ENCODE measurements at places on chromosomes 13 and 19.

- no peak for DNase-seq
These were observed 21.2 kb upstream of the GTF3A start for GRCh38 chr13:27403203-27403678.

GRCh38 chr13:37910790-37911189, 41.2 kb upstream of the TRPC4 start:
- no peak for DNase-seq

- no peak for DNase-seq
These were observed 111.5 kb upstream of the HTR2A start for GRCh38 chr13:47008318-47008717.

DNA sequence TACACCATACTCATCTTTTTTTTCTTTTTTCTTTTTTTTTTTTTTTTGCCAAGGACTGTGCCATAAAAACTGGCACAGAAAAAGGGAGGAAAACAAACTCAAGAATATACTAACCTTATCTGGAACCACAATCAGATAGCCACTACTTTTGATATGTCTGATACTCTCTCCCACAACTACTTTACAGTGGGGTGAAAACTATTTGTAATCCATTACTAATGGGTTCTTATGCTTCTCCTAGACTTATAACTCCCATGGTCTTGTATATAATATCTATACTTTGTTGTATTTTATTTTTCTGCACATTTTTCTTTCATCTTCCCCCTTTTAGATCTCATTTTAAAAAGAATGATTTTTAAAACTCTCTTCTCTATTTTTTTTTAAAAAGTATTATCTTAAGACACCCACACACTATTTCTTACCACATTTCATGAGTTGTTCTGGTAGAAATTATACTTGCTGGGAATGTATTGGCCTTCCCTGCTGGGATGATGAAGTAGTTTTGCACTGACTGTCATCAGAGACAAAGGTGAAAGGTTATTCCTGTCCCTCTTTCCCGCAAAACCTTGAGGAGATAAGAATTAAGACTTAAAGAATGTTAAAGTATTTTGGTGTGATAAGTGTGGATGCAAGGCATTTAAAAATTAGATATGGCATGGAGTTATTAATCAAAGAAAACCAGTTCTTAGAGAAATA, 146.7 kb upstream of the KLF12 start:
- DNase-seq: no peak

DNA sequence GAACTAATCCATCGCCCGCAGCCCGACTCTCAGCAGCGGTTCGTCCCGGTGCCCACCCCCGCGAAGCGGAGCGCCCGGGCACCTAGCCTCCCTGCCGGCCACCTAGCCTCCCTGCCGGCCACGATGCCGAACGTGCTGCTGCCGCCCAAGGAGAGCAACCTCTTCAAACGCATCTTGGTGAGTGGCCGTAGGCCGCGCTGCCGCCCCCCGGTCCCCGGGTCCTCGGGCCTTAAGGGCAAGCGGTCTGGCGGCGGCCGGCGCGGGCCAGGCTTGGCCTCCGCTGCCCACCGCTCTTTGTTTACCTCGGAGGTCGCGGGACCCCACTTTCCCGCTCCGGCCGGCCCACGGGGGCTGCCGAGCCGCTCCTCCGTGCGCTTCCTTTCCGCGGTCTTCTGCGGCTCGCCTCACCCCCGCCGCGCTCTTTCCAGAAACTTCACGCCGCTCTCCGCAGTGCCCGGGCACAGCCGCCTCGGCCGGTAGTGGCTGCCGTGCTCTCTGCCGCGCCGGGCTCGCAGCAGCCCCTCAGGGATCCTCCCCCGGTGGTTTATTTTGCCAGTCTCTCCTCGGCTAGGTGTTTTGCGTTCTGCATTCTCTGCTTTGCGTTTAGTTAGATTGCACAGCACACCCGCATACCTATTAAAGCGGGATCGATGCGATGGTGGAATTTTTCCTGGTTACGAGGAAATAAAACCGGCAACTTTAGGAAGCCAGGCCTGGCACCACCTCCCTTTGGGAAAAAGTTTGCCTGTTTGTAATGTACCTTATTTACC, 524 bp downstream of the NAA16 start:
- DNase-seq: no peak

- no peak for DNase-seq
These were observed 12.9 kb upstream of the GARIN5A start for GRCh38 chr19:50489461-50490011.

GRCh38 chr13:112161521-112162301, 94.8 kb downstream of the SOX1 start:
- no peak for DNase-seq

DNA sequence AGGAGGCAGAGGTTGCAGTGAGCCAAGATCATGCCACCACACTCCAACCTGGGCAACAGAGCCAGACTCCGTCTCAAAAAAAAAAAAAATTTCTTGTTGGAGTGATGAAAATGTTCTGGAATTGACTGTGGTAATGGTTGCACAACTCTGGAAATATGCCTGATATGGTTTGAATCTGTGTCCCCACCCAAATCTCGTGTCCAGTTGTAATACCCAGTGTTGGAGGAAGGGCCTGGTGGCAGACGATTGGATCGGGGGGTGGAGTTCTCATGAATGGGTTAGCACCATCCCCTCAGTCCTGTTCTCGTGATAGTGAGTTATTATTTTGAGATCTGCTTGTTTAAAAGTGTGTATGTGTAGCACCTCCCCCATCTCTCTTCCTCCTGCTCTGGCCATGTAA, 41.1 kb upstream of the MAP3K10 start:
- no peak for DNase-seq

- DNase-seq: no peak
These were observed 476.8 kb downstream of the DIAPH3 start for GRCh38 chr13:59686798-59687394.

DNA sequence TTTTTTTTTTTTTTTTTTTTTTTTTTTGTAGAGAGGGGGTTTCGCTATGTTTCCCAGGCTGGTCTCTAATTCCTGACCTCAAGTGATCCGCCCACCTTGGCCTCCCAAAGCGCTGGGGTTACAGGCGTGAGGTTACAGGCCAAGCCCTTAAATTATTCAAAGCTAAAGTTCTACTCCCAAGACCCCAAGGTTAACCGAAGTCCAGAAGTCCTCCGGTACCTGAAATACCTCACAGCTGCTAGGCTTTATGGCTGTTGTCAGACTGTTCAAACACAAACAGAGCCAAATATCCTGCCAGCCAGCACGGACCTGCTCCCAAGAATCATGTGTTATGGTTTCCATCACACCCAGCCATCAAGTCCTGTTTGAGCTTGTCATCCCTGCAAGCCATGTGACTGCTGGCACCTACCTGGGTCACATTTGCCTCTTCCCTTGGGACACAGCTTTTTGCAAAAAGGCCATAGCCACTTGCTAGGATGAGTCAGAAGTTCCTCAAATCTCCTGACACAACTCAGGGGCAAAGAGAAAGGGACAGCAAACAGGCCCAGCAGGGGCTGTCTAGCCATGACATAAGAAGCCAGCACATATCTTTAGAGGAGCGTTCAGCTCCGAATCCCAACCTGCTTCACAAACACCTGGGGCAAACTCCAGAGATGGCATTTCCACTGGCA, 129.9 kb downstream of the FOXO1 start:
- no peak for DNase-seq

DNA sequence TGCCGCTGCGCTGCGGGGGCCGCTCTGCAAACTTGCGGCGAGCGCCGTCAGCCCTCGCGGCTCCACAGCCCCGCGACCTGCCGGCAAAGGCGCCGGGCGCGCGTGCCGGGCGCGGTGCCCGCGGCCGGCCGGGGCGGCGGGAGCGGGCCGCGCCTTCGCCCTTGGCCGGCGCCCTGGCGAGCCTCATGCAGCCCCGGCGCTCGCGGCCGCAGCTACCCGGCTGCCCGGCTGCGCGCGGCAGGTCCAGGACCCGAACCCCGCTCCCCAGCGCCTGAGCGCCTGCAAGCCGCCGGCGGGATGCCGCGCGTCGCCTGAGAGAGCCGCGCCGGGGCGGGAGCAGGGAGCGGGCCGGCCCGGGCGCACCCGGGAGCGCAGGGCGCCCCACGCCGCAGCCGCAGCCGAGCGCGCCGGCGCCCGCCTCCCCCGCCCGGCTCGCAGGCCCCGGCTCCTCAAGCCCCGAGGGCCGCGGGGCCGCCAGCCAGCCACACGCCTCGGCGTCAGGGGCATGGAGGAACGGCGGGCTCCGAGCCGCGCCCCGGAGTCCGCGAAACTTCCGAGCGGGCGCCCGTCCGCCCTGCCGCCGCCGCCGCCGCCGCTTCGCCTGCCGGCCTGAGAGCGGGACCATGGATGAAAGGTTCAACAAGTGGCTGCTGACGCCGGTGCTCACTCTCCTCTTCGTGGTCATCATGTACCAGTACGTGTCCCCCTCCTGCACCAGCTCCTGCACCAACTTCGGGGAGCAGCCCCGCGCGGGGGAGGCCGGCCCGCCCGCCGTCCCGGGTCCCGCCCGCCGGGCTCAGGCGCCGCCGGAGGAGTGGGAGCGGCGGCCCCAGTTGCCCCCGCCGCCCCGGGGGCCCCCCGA, 564 bp downstream of the HS6ST3 start:
- DNase-seq: no peak

DNA sequence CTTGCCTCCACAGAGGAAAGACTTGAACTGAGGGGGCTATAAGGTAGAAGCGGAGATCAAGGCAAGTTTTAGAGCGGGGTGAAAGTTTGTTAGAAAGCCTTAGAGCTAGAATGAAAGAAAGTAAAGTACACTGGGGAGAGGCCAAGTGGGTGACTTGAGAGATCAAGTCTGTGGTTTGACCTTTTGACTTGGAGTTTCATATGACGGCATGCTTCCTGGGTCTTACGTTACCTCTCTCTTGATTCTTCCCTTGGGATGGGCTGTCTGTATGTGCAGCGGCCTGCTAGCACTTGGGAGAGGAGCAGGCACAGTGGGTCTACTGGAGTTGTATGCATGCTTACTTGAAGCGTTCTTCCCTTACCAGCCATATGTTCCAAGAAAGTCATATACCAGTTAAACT, 1768.5 kb downstream of the PCDH9 start:
- DNase-seq: no peak

- no peak for DNase-seq
These were observed 10.1 kb downstream of the SSC5D start for GRCh38 chr19:55498246-55498840.

GRCh38 chr19:55066107-55066709, 3.3 kb upstream of the RDH13 start:
- DNase-seq: no peak

DNA sequence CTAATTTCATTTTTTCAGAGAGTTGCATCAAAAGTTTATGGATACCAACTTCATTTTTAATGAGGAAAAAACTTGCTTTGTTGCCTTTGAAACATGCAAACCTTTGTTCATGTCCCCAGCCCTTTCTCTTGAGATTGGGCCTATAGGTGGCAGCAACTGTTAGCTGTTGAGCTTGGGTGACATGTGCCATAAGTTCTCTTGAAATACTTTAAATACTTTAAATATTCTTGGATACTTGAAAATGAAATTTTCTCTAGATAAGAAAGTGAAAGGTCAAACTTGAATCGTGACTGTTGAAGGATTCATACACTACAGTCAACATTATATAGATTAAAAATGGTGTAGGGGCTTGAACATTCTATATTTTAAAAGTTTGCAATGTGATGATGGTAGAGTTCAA, 294.9 kb downstream of the NDFIP2 start:
- DNase-seq: peak; percentile 52

DNA sequence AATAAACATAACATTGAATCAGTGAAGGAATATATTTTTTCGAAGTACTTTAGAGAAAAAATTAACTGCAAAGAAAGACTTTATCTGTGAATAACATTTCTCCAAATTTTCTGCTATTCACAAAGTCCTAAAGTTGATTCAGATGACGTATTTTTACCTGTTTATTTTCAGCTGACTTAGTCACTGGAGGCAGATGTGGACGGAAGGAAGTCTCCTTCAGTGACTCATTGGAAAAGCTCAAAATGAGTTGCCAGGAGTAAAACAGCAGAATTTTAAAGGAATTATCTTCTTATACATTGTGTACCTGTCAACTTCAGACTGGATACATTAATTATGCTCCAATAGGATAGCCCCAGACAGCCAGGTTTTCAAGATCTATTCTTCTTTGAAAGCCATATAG, 679.3 kb upstream of the GPC6 start:
- no peak for DNase-seq

- DNase-seq: peak; percentile 27
These were observed 55.8 kb upstream of the KCTD15 start for GRCh38 chr19:33740811-33741396.

DNA sequence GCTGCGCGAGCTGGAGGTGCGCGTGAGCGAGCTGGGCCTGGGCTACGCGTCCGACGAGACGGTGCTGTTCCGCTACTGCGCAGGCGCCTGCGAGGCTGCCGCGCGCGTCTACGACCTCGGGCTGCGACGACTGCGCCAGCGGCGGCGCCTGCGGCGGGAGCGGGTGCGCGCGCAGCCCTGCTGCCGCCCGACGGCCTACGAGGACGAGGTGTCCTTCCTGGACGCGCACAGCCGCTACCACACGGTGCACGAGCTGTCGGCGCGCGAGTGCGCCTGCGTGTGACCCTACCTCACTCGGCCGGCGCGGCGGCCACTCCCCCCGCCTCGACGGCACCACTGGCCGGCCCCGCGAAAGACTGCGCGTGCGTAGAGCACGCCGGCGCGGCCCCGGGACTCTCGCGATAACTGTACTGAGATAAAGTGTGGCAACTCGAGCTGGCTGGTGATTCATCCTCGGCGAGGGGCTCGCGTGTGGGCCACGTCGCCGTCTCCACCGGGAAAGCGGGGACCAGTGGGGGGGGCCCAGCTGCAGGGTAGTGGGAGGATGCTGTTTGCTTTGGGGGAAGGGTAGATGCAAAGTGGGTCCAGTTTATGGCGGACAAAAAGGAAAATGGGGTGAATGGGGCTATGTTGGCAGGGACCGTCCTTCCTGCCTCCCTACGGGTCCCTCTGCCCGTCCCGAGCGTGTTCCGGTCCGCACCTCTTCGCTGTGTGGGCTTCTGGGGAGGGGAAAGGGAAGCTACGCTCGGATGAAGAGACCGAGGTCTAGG, 11.4 kb downstream of the FUT6 start:
- DNase-seq: peak; percentile 94

DNA sequence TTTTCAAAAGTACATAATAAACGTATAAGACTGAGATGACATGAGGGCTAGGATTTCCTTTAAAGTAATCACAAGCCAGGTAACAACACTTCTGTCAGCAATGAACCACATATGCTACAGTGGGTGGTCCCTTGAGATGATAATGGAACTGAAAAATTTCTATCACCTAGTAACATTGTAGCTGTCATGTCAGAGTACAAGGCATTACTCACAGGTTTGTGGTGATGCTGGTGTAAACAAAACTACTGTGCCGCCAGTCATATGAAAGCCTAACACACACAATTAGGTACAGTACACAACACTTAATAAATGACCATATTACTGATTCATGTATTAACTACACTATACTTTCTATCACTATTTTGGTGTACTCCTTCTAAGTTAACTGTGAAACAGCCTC, 36.8 kb downstream of the MIPEP start:
- DNase-seq: no peak

Data from right lung (tissue), 10 donors.